ENCODE measurements at places on chromosomes 12 and 14. TPM values are rescaled to one million over a fixed set of nuclear protein-coding genes. Genes with fewer than 3 reads are reported as not detected.

The OR4M1 gene
- not detected for polyA plus RNA-seq

The MYH7 gene
- polyA plus RNA-seq, result 716 TPM

The NEUROD4 gene
- polyA plus RNA-seq, result not detected

The SLC17A8 gene
- polyA plus RNA-seq, result 0.52 TPM

The SLC6A12 gene
- 1.1 TPM for polyA plus RNA-seq

The GLT8D2 gene
- 76.5 TPM for polyA plus RNA-seq

The CD163 gene
- polyA plus RNA-seq, result 19.9 TPM

The RNF212B gene
- polyA plus RNA-seq, result not detected

The IQSEC3 gene
- polyA plus RNA-seq, result 1.3 TPM

The GCN1 gene
- 39.5 TPM for polyA plus RNA-seq

The KRT83 gene
- 0.09 TPM for polyA plus RNA-seq

The TBPL2 gene
- polyA plus RNA-seq, result 0.12 TPM

The NOC4L gene
- 9.8 TPM for polyA plus RNA-seq

The PDZRN4 gene
- polyA plus RNA-seq, result 2.7 TPM

The PLA2G1B gene
- polyA plus RNA-seq, result not detected

The PEX5 gene
- polyA plus RNA-seq, result 37.4 TPM

The TBX5 gene
- 3.0 TPM for polyA plus RNA-seq

The COA8 gene
- 59.9 TPM for polyA plus RNA-seq

The TSHR gene
- polyA plus RNA-seq, result not detected

The PPM1H gene
- 3.2 TPM for polyA plus RNA-seq

The ACTR10 gene
- polyA plus RNA-seq, result 70.7 TPM

The GZMB gene
- 0.38 TPM for polyA plus RNA-seq

The GARIN6 gene
- polyA plus RNA-seq, result not detected

The OTX2 gene
- polyA plus RNA-seq, result not detected

The KLRC4 gene
- not detected for polyA plus RNA-seq

The IL31 gene
- not detected for polyA plus RNA-seq

The MYF5 gene
- polyA plus RNA-seq, result 30.1 TPM

The RNF34 gene
- 24.7 TPM for polyA plus RNA-seq

The PTPN11 gene
- polyA plus RNA-seq, result 65.0 TPM

The GLS2 gene
- polyA plus RNA-seq, result not detected

The SLC38A4 gene
- polyA plus RNA-seq, result 15.8 TPM

The SRGAP1 gene
- 12.5 TPM for polyA plus RNA-seq

The ADAM20 gene
- polyA plus RNA-seq, result 0.11 TPM

The KRT73 gene
- polyA plus RNA-seq, result 0.05 TPM

The PIWIL1 gene
- 0.13 TPM for polyA plus RNA-seq

The COCH gene
- polyA plus RNA-seq, result 7.2 TPM

The TAS2R9 gene
- not detected for polyA plus RNA-seq

The STYK1 gene
- 0.65 TPM for polyA plus RNA-seq

The VRTN gene
- not detected for polyA plus RNA-seq

The MOAP1 gene
- 28.7 TPM for polyA plus RNA-seq

The TAS2R50 gene
- polyA plus RNA-seq, result not detected

The FSCB gene
- not detected for polyA plus RNA-seq

The ATP5F1B gene
- polyA plus RNA-seq, result 786 TPM

The AQP5 gene
- 0.45 TPM for polyA plus RNA-seq

The ADCY4 gene
- 17.6 TPM for polyA plus RNA-seq

The DPPA3 gene
- not detected for polyA plus RNA-seq

The C14orf132 gene
- 14.9 TPM for polyA plus RNA-seq

The AICDA gene
- polyA plus RNA-seq, result 0.45 TPM

The GPR65 gene
- polyA plus RNA-seq, result 1.3 TPM

The TSPAN8 gene
- polyA plus RNA-seq, result 1.5 TPM

The DIO3 gene
- 2.0 TPM for polyA plus RNA-seq

The LUM gene
- polyA plus RNA-seq, result 738 TPM

The RPS6KL1 gene
- 5.9 TPM for polyA plus RNA-seq

All from muscle of arm (tissue), 14 donors.